RPMI8226 (cell line): ENCODE measurements at places on chromosomes 4 and X.

- DNase-seq = no peak
Measured at GRCh38 chr4:55002431-55002830, 123.0 kb downstream of the KDR start.

DNA sequence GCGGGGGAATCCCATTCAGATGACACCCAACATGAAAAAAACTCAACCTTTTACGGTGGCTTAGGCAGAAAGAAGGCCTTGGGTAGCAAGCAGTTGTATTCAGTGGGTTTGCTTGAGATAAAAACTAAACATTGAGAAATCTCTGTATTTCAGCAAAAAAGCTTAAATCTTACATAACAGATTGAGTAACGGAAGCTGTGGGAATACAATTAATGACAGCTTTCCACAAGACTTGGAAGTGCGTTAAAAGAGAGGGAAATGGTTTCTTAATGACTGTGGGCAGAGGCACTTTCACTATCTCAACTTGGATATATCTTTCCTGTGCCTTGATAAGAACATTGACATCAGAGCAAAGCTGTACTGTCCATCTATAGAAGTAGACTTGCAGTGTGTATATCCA, 418.5 kb upstream of the HS3ST1 start:
- no peak for DNase-seq

- DNase-seq = peak; percentile 89
Measured at GRCh38 chrX:40175511-40176350, 78.0 kb upstream of the BCOR start.

- no peak for DNase-seq
Measured at GRCh38 chr4:20126906-20127305, 124.8 kb upstream of the SLIT2 start.

DNA sequence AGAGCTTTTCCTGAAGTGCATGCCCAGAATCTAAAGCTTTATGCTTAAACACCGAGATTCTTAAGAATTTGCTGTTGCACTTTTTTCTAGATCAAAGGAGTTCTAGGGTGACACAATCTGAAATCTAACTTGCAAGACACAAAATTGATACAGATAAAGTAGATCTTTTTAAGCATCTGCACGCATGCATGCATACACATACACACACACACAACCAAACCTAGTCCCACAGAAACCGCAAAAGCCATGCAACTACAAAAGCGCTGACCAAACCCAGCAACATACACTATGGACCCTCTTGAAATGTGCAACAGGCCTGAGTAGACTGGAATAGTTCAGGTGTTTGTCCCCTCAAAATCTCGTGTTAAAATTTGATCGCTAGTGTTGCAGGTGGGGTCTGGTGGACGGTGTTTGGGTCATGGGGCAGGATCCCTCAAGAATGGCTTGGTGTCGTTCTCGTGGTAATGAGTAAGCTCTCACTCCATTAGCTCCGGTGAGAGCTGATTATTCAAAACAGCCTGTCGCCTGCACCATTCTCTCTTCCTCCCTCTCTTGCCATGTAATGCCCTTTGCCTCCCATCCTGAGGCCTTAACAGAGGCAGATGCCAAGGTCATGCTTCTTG, 52.7 kb downstream of the IRF2 start:
- DNase-seq = peak; percentile 53

DNA sequence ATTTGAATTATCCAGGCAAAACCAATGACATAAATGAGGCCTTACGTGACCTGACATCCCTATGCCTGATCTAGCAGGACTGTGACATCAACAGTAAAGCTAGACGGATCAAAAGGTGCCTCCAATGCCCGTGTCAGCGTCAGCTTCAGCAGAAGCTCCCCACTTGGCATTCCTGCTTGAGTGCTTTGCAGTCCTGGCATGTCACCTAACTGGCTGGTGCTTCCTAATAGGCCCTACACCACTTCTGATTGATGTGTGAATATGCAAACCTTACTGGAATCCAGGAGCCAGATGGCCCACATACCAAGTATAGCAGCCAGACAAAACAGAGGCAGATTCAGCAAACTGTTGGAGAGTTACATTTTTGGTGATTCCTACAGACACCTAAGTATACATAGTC, 224.2 kb downstream of the DMD start:
- no peak for DNase-seq

- DNase-seq = no peak
Measured at GRCh38 chr4:151239608-151240007, 37.4 kb upstream of the PRSS48 start.
